ENCODE measurements at places on chromosomes 3 and 15.

DNA sequence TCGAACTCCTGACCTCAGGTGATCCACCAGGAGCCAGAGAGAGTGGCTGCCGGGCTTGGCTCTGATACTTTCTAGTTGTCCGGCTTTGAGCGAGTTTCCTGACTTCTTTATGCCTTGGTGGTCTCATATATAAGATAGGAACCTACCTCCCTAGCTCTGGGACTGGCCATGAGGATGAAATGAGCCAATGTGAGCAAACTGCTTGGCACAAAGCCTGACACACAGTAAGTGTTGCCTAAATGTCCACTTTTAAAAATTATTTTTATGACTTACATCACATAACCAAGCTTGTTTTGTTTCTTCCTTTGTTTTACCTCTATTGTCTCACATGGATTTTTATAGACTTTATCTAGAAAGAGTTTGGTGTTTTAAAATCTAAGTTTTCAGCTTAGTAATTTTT is 42.1 kb upstream of the CCDC174 start:
- DNase-seq: no peak

DNA sequence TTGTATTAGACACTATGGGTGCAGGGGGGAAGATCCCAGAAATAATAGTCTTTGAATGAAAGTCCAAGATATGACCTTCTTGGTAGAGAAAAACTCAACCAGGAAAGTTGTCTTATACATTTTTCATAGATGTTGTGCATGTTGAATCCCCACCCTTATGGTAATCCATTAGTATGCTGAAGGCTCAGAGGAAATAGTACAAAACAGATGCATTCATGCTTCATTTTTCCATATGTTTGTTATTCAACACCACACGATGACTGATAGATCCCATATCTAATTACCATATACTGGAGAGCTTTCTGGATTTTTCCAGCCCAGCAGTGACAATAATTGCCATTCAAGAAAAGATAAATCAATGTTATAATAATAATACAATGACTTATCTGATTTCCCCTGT is 487.4 kb downstream of the FGF12 start:
- no peak for DNase-seq

DNA sequence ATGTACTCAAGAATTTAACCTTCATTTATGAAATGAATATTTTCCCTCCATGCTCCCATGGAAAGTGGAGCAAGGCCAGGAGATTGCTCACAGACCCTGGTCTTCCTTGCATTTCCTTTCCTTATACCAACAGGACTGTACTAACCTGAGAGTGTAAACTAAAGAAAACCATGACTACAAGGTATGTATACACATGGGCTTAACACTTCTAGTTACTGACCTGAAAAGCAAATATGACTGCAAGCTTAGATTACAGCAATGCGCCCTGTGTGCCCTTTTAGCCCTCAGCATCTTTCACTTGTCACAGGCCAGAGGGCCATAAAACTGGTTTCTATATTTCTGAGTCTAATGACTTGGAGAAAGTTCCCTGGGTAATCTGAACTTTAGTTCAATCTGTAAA is 52.1 kb downstream of the NEK10 start:
- no peak for DNase-seq

GRCh38 chr15:76336254-76337058 is at the start of gene ISL2:
TSS of gene ISL2 (plus strand) at chr15:76336773. CDS start at chr15:76336884, 111 bp downstream.
- peak; percentile 95 for DNase-seq

DNA sequence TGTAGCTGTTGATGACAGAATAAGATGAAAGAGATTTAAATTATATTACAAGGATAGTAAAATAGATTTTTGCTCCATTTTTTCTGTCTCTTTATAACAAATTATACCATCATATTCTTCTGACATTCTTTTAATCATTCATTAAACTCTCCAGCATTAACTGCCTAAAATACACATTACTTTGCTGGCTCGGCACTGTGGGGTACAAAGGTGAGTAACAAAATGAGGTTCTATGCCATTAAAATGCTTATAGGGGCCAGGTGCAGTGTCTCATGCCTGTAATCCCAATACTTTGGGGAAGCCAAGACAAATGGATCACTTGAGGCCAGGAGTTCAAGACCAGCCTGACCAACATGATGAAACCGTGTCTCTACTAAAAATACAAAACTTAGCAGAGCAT is 81.5 kb downstream of the ULK4 start:
- DNase-seq: no peak

- DNase-seq: no peak
Observed at GRCh38 chr15:63065262-63066221, 23.0 kb downstream of the TPM1 start.

DNA sequence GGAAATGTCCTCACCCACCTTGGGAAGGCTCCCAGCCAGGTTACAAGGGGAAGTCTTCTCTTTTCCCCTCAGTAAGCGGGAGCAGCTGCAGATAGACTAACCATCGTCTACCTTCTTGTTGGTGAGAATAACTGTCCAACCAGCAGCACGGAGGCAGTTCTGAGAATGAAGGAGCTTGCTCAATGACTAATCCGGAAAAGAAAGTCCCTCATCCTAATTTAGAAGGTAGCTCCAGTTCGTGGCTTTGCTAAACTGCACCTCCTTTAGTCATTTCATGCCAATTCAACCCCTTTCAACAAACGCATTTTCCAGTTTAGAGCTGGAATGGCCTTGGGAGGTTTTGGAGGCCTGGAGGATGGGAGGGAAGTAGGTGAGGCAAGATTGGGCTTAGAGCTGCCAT is 527.4 kb upstream of the PROK2 start:
- peak; percentile 59 for DNase-seq

GRCh38 chr3:157857440-157857839 is 248.8 kb downstream of the SHOX2 start:
- DNase-seq: no peak

DNA sequence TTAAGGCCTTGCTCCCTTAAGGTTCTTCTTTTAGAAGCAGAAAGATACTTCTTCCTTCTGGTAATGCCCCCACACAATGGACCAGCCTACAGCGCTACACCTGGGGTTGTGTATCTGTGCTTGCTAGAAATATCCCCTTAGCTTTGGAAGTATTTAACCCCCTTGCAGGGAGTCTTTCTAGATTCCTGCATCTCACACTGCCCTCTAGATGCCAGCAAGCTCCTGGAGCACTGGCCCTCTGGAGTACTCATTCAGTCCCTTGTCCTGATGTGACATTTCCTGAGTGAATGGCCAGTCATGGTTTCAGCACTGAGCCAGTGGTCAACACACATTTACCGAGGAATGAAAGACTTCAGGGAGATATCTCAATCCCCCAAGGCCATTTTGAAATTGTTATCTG is 30.4 kb upstream of the RBP2 start:
- DNase-seq: no peak

DNA sequence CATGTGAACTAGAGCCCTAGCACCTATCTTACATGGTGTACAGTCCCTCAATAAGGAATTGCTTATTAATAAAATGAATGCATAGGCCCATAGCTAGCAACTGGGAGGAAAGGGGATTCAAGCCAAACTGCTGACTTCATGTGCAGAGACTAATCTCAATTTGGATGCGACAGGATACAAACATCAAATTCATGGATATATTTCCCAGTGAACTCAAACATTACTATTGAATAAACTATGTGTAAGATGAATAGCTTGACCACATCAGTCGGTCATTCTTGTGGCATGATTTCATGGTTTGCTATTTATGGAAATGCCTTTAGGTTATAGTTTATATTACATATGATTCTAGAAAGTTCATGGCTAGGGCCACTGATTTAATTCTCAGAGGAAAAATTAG is 268.6 kb upstream of the SLITRK3 start:
- DNase-seq: no peak

GRCh38 chr15:38050529-38051448 is 116.3 kb downstream of the TMCO5A start:
- no peak for DNase-seq

DNA sequence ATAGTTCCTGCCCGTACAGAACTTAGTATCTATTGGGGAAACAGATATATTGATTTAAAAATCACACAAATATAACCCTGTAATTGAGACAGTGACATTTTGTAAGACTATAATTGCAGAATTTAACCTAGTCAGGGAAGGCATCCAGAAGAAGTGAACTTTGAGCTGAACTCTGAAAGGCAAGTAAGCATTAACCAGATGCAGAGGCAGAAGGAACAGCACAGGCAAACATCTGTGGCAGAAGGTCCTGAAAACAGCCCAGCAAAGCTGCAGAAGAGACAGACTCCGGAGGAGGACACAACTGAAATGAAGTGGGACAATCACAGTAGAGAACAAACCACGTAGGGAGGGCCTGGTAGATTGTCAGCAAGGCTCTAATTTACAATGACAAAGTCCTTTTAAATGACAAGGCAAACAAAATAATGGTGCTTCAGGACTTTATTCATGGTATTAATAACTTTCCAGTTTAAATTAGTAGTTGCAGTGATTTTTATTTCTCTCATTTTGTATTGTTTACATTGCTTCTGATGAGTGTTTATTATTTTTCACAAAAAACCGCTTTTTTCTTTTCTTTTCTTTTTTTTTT is 14.5 kb downstream of the BCL2A1 start:
- no peak for DNase-seq

DNA sequence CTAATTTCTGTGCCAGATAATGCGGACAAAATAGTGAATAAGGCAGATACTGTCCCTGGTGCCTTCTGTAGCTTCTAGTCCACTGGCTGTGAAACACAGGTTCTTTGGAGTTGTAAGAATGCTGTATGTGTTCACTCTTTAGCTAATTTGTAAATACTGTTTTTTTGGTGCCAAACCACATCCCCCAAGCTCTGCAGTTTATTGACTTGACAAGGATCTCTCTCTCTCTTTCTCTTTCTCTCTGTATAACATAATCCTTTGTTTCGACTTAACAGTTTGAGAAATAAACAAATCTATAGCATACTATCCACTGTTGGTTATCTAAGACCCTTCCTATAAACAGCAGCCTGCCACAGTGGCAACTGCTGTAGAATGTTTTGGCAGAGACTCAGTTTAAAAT is 7.6 kb downstream of the SMAD3 start:
- no peak for DNase-seq

DNA sequence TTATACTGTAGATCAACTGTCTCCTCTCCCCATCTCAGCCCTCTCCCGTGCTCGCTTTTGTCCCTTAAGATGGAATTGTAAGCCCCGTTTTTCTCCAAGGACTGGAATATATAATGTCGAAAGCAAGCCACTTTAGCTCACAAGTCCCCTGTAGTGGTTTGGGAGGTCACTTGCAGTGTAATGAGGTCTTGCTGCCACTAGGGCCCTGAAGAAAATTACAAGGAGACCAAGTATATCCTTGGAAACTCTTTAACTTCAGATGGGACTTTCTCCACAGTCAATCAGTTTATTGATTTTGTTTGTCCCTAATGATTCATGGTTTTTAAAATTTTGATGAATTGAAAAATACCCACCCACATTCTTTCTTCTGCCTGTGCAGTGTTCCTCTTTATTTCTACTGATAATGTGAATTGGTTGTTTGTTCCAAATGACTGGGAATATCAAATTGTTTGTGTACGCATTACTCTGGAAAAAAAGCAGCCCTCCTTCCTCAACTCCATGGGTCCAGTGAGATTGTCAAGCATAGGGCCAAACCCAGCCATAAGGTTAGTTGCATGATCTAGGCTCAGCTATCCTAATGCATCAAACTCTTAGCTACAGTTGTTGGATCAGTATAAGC is 294.8 kb downstream of the MCTP2 start:
- DNase-seq: no peak

GRCh38 chr15:76321171-76321570 is 9.9 kb upstream of the ETFA start:
- no peak for DNase-seq

GRCh38 chr3:69724722-69725435 is 14.4 kb upstream of the MITF start:
- DNase-seq: no peak

DNA sequence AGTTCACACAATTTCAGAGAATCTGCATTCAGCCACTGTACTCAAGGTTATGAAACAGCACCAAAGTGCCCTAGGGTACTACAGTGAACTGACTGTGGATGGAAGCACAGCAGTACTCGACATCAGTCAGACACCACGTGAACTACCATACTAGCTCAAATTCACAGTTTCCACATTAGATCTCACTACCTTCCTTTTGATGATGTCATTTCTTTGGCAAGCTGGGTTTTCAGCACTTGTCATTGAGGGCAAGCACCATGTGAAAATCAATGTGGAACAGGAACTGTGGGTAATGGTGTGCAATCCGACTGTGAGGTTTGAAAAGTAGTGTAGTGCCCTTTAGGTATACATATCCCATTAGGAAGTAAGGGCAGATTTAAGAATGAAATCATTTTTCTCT is 110.5 kb upstream of the BFSP2 start:
- DNase-seq: no peak

DNA sequence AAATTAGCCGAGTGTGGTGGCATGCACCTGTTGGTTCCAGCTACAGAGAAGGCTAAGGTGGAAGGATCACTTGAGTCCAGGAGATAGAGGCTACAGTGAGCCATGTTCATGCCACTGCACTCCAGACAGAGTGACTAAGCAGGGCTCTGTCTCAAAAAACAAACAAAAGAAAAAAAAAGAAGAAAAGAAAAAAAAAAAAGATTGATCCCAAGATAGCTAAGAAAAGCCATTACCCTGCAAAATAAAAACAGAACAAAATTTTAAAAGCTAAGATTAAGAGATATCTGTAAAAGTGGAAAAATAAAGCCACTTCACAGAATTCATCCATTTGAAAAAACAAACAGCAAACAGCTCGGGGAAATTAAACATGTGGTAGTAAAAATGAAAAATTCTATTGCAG is 23.8 kb downstream of the LRRC2 start:
- no peak for DNase-seq

- no peak for DNase-seq
Observed at GRCh38 chr15:73630921-73631362, 2.2 kb downstream of the NPTN start.

GRCh38 chr15:66251065-66251789 is 2.3 kb downstream of the MEGF11 start:
- no peak for DNase-seq

GRCh38 chr3:20974396-20974795 is 776.6 kb downstream of the ZNF385D start:
- no peak for DNase-seq

DNA sequence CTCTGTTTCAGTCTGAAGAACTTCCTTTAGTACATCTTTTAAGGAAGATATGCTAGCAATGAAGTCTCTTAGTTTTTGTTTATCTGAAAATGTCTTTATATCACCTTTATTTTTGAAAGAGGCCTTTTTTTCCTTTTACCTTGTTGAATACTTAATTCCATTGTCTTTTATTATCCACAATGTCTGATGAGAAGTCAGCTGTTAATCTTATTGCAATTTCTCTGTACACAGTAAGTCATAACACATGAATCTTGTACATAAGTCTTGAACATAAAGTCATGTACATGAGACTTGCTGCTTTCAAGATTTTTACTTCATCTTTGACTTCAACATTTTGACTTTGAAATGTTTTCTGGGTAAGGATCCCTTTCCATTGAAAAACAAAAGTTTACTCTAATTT is 424.3 kb upstream of the ATP10A start:
- no peak for DNase-seq

GRCh38 chr15:85350395-85350794 is 30.0 kb upstream of the AKAP13 start:
- DNase-seq: no peak

- no peak for DNase-seq
Observed at GRCh38 chr3:11238060-11238459, 34.1 kb upstream of the ATG7 start.

GRCh38 chr3:160885791-160886286 is 129.8 kb downstream of the PPM1L start:
- no peak for DNase-seq

Measured in GM13976 (cell line).